ENCODE measurements at places on chromosomes 1 and 21.

- peak; percentile 96 for DNase-seq
Observed at GRCh38 chr1:111222308-111223125, 5.0 kb upstream of the CHI3L2 start.

DNA sequence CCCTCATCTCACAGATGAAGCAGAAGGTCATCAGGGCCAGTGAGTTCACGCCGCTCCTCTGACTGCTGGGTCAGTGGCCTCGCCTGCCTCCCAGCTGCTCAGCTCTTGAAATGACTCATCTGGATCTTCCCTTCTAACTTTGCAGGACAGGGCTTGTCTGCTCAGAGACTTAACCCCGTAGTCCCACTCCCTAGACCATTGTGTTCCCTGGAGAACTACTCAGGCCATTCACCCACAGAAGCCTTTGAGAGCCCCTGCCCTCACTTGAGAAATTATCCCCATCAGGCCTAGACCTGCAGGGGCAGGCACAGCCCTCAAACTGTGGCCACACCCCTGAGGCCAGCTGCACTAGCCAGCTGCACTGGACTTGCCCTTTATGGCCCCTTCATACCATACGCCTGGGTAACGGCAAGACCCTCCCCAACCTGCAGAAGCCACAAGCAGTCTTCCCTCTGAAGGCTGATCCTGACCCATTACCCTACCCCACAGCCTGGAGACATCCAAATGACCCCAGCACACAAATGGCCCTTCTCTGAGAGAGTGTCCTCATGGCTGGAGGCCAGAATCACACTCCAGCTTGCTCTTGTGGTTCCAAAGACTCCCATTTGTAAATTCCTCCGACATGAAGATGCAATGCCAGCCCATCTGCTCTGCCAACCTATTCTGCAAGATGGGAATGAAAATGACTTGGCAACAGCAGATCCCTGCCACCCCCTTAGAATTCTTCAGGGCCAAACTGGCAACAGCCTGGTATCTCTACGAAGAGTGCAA lies 33.2 kb downstream of the RCSD1 start:
- peak; percentile 91 for DNase-seq

DNA sequence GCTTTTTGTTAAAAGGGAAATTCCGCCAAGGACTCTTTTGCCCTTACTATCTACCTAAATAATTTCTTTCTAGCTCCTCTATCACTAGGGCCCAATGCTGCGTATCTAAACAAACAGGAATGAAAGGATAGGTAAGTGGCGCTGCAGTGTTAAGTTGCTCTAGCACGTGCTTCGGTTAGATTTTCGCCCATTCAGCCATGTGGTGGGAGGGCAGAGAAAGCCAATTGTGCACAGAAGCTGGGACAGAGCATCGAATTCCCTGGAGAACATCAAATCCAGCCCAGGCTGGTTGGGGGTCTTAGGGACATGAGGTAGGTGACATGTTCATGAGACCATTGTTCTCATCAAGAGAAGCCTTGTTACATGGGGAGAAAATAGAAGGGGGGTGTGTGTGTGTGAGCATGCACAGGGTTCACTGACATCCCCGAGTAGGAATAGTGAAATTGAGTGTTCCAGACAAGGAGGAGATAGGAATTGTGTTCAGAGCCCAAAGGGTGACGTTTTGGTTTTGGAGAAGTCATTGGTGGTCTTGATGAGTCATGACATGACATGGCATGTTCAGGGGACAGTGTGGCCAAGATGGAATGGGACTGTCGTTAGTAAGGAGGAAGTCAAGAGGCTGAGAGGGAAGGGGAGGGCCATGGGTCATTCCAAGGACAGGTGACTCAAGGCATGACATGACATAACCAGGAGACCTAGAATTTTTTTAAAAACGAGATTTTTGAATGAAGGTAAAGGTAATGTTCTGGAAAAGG lies 107.1 kb downstream of the TLR5 start:
- DNase-seq = no peak

DNA sequence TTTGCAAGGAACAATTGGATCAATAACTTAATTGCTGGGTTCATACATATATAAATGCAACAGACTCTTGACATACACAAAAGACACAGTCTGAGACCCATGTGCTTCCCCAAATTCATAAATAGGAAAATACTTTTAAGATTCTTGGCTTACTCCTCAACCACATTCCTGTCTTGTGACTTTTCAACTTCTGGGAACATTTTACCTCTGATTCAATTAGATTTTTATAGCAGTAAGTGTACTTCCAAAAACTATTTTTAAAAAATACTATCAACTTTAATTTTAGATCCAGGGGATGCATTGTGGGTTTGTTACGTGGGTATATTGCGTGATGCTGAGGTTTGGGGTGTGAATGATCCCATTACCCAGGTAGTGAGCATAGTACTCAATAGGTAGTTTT lies 406.7 kb downstream of the RPS6KC1 start:
- DNase-seq = no peak

GRCh38 chr1:85580872-85581801 lies 576 bp downstream of the CCN1 start:
- DNase-seq = peak; percentile 85

DNA sequence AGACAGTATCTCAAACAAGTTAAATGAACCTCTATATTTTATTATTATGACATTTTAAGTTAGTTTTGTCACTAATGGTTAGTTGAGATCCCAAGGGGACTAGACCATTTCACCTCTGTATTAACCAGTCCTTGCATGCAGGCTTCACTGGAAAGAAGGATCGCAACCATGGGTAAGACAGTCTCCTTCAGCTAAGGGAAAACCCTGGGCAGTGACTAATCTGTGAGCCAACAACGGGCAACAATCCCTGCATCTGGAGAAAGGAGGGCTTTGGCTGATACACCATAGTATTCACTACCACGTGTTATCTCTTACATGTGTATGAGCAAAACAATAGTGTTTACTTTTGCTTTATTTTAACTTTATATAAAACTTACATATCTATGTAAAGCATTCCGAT lies 708.8 kb upstream of the CHRM3 start:
- DNase-seq = no peak

- peak; percentile 90 for DNase-seq
Observed at GRCh38 chr1:6157528-6158174, 22.5 kb downstream of the CHD5 start.
